Fibroblast of skin of back (primary cell): ENCODE measurements at places on chromosomes 2 and 18.

GRCh38 chr2:46915281-46915810, at the start of gene MCFD2:
TSS of gene MCFD2 (minus strand) at chr2:46915806. CDS start at chr2:46909171, 6,635 bp downstream.
- peak; percentile 40 for DNase-seq

GRCh38 chr18:60656553-60656952, 284.0 kb upstream of the MC4R start:
- no peak for DNase-seq

- no peak for DNase-seq
These were observed 27.3 kb downstream of the TIMM21 start for GRCh38 chr18:74175658-74176057.

GRCh38 chr2:29561181-29561580, 360.2 kb downstream of the ALK start:
- DNase-seq = no peak

DNA sequence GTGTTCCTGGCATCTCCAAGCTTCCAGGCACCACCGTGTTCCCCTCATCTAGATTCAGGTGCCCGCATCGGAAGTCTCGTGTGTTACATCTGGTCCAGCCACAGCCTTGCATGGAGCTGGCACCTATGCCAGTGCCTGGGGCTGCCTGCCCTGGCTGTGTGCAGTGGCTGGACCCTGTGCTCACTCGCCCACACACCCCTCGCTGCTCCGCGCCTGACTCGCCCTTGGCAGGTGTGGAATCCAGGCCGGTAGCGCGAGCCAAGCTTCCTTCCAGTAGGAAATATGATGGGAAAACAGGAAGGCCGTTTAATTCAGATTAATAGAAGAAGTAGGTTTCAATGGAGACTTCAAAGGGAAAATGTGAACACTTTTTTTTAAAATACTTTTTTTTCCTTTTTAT, 78.0 kb downstream of the PTPN4 start:
- DNase-seq = no peak

GRCh38 chr2:1606046-1606400, 138.3 kb downstream of the PXDN start:
- no peak for DNase-seq

DNA sequence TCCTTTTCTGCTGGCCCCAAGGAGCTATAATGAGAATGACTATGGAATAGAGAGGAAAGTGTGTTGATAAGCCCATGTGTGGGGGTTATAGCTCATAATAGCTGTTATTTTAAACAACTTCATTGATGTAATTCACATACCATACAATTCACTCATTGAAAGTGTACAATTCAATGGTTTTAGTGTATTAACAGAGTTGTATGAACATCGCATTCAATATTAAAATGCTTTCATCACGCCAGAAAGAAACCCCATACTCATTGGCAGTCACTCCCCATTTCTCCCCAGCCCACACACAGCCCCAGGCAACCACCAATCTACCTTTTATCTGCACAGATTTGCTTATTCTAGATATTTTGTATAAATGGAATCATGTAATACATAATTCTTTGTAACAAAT, 139.6 kb upstream of the CYP1B1 start:
- DNase-seq = no peak

- no peak for DNase-seq
These were observed 52.0 kb downstream of the KIF5C start for GRCh38 chr2:148926981-148927401.

DNA sequence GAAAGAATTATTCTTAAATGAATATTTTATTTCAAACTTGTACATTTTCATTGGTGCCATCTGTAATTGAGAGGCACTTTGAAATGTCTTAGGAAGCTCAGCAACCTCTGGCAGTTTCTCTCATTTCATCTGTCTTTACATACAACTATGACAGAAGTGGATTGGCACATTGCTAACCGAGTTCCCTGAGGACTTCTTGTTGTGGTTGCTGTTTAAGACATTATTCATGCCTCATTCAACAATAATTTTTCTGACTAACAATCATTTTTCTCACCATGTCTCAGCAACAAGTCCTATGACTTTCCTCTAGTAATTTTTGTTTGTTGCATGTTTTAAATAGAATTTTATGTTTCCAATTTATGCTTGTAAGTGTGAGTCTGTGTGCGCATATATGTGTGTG, 284.0 kb upstream of the CWC22 start:
- peak; percentile 77 for DNase-seq

GRCh38 chr2:217398860-217399259, 539.0 kb upstream of the TNP1 start:
- no peak for DNase-seq

- no peak for DNase-seq
These were observed 93.5 kb upstream of the KIF5C start for GRCh38 chr2:148781544-148781943.

DNA sequence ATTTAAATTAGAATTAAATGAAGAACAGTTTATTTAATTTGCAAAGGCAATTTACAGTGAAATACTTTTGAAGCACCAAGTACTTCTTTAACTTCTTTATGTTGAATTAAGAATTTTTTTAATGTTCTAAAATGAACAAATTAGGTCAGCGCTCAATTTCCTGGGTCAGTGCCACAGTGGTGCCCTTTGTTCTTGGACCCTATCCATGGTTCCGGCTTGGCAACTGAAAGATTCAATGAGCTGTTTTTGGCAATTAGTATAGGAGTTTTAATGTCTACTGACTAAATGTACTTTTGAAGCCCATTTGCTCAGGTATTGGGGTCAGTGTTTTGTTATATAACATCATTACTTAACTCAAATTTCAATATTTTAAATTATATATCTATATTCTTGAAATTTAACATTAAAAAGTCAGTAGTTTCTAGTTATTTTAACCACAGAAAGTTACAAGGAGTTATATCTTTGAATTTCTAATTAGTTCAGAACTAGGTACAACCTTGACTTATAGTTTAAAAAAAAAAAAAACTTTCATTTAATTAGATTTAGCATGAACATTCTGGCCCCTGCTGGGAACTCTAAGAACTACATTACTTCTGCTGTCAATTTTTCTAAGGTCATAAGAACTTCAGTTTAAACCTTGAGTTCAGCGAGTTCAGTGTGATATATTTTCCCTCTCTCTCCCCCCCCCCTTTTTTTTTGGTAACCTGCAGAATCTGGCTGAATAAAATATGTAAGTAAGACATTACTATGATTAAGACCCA, 7.6 kb upstream of the MSTN start:
- peak; percentile 63 for DNase-seq
